ENCODE measurements at places on chromosomes 12 and 14. TPM values are rescaled to one million over a fixed set of nuclear protein-coding genes. Genes with fewer than 3 reads are reported as not detected.

SLC35F4 gene
- polyA plus RNA-seq = not detected

LHX5 gene
- not detected for polyA plus RNA-seq

KLHDC1 gene
- polyA plus RNA-seq = 2.9 TPM

BORCS5 gene
- 4.3 TPM for polyA plus RNA-seq

LRFN5 gene
- 0.06 TPM for polyA plus RNA-seq

HPD gene
- polyA plus RNA-seq = 0.67 TPM

RFX4 gene
- not detected for polyA plus RNA-seq

CELA1 gene
- polyA plus RNA-seq = not detected

CCDC38 gene
- not detected for polyA plus RNA-seq

GPR84 gene
- polyA plus RNA-seq = not detected

PAWR gene
- 1.0 TPM for polyA plus RNA-seq

IL31 gene
- not detected for polyA plus RNA-seq

BMP4 gene
- polyA plus RNA-seq = 2.4 TPM

MYF5 gene
- 3.0 TPM for polyA plus RNA-seq

KRT74 gene
- not detected for polyA plus RNA-seq

ESRRB gene
- 1.5 TPM for polyA plus RNA-seq

SMOC1 gene
- 3.2 TPM for polyA plus RNA-seq

CLEC4E gene
- 0.19 TPM for polyA plus RNA-seq

TGM1 gene
- 1.3 TPM for polyA plus RNA-seq

SRRM4 gene
- 0.01 TPM for polyA plus RNA-seq

KRT75 gene
- polyA plus RNA-seq = not detected

PPM1H gene
- 1.2 TPM for polyA plus RNA-seq

OSBPL8 gene
- polyA plus RNA-seq = 18.4 TPM

STAT6 gene
- polyA plus RNA-seq = 11.3 TPM

LUM gene
- polyA plus RNA-seq = 13.5 TPM

MPHOSPH9 gene
- 3.2 TPM for polyA plus RNA-seq

PRKD1 gene
- 1.5 TPM for polyA plus RNA-seq

SLC6A15 gene
- polyA plus RNA-seq = 0.18 TPM

RPGRIP1 gene
- 0.15 TPM for polyA plus RNA-seq
